ENCODE measurements at places on chromosomes 11 and 22. TPM values are rescaled to one million over a fixed set of nuclear protein-coding genes. Genes with fewer than 3 reads are reported as not detected.

The TRPC6 gene
- total RNA-seq, result not detected

The SCGB1C1 gene
- not detected for total RNA-seq

DNA sequence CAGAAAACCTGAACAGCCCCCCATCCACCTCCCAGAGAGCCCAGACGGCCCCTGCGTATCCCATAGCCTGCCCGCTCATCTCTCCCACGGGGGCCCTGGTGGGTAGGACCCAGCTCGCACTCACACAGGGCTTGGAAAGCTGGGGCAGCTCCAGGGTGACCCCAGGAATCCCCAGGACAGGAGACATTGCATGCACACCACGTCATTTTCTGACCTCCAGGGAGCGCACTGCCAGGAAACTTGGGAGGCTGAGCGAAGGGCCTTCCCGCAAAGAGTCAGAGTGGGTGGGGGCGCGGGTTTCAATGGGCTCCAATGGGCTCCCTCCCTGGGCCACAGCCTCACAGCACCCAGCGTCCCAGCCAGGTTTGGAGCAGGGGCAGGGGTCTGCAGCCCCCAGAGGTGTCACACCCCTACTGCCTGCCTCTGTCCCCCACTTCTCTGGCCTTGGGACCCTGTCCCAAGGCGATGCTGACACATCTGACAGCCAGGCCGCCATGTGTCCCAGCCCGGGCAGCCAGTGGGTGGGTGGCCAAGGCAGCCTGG, 8.2 kb upstream of the SYT8 start:
- no peak for DNase-seq
- no peak overlapping the region for H3K27ac ChIP-seq
- H3K27me3 ChIP-seq, result no peaks in the 10 kb centered on the region
- H3K4me3 ChIP-seq, result no peak overlapping the region
- H3K36me3 ChIP-seq, result no peaks in the 10 kb centered on the region

The SYT7 gene
- not detected for total RNA-seq

All from natural killer cell treated with Interleukin-12 subunit alpha and Interleukin-12 subunit beta and Interleukin-15 and Interleukin-18, amount 100 ng/mL, for 72 hours (primary cell).